Hepatocyte (in vitro differentiated cells): ENCODE measurements at places on chromosomes 7 and 10.

- H3K4me1 ChIP-seq, result no peaks in the 10 kb centered on the region
- no peak overlapping the region for H3K27ac ChIP-seq
- H3K36me3 ChIP-seq, result no peaks in the 10 kb centered on the region
- no peaks in the 10 kb centered on the region for H3K27me3 ChIP-seq
- no peak overlapping the region for H3K4me3 ChIP-seq
Measured at GRCh38 chr7:96663871-96664445, 45.7 kb downstream of the SEM1 start.

GRCh38 chr7:74051629-74052410 lies 23.8 kb downstream of the ELN start:
- peak; percentile 63 for DNase-seq
- no peaks in the 10 kb centered on the region for H3K36me3 ChIP-seq
- H3K4me3 ChIP-seq, result no peak overlapping the region

DNA sequence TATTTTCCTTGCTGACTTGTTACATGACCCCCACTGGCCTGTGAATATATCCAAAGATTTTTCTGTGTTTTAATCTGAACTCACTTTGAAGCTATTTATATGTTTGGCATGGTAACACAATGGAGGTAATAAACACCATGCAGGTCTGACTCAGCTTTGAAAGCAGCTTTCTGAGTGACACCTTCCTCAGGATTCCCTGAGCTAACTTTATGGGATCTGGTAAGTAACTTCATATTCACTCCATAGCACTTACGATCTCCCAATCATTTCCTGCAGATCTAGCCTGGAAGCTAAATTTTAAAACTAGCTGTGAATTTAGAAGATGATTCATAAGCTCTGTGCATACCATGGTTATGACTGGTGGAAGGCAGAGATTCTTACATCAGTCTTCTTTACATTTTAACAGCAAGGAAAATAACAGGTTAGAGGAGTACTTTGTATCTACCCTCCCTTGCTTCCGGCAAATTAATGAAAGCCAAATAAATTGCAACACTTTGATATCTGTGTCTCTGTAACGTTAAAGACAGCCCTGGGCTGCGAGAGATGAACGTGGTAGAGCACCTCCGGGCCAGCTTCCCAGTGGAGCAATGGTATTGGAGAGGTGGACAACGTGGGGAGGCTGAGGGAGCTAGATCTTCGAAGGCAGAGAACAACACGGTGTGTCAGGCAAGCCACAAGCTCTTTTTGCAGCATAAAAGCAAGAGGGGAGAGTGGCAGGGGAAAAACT lies 170.2 kb upstream of the KLF14 start:
- no peaks in the 10 kb centered on the region for H3K36me3 ChIP-seq
- no peak overlapping the region for H3K4me3 ChIP-seq
- no peaks in the 10 kb centered on the region for H3K27me3 ChIP-seq
- peak overlapping the region; percentile 88 for H3K27ac ChIP-seq
- H3K4me1 ChIP-seq, result peaks cover 25% of the 10 kb centered on the region
- DNase-seq, result peak; percentile 70

DNA sequence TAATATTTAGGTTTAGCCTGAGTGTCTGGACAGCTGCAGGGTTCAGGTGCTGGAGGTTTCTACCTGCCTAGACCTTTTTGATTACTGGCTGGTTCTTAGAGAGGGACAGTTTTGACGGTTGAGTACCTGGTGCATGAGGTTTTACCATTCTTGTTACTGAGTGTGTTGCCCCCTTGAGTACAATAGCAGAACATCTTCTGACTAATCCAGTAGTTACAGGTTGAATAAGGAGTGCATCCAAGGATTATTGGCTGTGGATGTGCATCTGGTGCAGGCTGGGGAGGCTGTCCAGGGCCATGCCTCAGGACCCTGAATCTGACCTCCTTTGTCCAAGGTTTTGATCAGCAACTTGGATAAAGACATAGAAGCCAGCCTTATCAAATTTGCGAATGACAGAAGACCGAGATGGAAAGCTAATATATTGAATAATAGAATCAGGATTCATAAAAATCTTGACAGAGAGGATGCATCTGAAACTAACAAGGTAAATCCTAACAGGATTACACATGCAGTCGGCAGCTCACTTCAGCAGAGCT lies 23.1 kb downstream of the PLPP4 start:
- DNase-seq, result no peak
- H3K4me1 ChIP-seq, result no peaks in the 10 kb centered on the region
- no peaks in the 10 kb centered on the region for H3K36me3 ChIP-seq
- no peaks in the 10 kb centered on the region for H3K27me3 ChIP-seq
- H3K27ac ChIP-seq, result no peak overlapping the region
- H3K4me3 ChIP-seq, result no peak overlapping the region

DNA sequence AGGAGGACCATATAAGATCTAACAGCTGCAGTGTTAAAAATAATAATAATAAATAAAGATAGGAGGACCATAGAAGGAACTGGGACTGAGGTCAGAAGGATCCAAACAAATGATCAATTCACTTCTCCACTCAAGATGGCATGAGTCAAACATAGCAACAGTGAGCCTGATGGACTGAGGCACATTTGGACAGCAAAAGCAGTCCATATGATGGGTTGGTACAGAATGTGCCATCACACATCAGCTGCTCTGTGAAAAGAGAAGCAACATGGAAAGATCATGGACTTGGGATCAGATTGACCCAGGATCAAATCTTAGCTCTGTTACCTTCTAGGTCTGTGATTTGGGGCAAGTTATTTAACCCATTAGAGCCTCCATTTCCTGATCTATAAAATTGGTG lies 188.9 kb upstream of the KMT2E start:
- no peak for DNase-seq
- no peak overlapping the region for H3K4me3 ChIP-seq
- no peaks in the 10 kb centered on the region for H3K36me3 ChIP-seq
- no peaks in the 10 kb centered on the region for H3K4me1 ChIP-seq
- H3K27me3 ChIP-seq, result no peaks in the 10 kb centered on the region

DNA sequence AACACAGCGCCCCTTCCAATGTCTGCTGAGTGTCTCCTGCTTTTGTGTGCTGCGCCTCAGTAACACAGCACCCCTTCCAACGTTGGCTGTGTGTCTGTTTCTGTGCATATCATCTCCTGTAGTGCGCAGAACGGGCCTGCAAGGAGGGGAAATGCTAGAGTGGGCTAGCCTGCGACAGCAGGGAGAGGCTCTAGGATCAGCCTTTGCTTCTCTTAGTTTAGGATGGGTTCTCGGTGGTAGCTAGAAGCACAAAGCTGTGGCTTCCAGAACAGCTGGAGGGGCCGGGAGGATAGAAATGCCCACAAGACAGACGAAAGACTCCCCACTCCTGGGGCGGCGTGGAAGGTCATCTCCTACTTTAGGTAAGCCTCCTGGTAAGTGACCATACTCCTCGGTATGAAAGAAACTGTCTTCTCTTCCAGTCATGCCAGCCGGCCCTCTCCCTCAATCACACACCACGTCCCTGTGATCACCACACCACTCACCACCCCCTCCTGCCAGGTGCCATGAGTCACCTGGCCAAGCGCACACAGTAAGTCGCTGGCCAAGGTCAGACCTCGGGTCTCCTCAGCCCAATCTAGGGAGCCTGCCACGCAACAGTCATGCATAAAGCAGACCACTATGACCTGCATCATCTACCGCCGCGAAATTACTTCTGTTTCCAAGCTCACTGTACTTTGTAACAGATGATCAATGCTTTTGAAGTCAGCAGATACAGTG lies 4.8 kb downstream of the PITRM1 start:
- no peaks in the 10 kb centered on the region for H3K27me3 ChIP-seq
- H3K36me3 ChIP-seq, result no peaks in the 10 kb centered on the region
- no peak overlapping the region for H3K27ac ChIP-seq
- no peak for DNase-seq

DNA sequence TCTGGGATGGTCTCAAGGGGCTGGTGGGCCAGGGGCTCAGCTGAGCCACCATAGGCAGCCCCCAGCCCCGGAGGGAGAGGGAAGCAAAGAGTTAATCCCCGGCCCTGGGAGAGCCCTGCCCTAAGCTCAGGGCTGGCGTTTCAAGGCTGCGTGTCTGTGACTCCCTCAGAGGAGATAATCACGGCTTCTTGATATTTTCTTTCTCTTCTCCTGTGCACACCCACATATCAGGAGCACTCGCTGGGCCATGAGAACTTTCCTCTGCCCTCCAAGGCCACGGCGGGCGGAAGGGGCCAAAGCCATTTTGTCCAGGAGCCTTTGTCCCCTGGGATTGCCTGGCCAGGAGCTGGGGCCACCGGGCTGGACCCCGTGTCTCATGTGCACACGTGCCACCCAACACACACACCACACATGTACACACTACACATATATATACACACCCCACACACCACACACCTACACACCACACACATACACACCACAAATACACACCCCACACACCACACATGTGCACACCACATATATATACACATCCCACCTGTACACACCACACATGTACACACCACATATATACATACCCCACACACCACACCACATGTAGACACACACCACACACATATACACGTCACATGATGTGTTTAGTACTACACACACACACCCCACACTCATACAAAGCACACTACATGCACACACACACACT lies 16.9 kb downstream of the VENTX start:
- no peak overlapping the region for H3K27ac ChIP-seq
- H3K4me1 ChIP-seq, result peaks cover 10% of the 10 kb centered on the region
- no peaks in the 10 kb centered on the region for H3K36me3 ChIP-seq
- H3K4me3 ChIP-seq, result no peak overlapping the region

GRCh38 chr7:1054861-1055450 lies 10.6 kb downstream of the GPR146 start:
- peak; percentile 50 for DNase-seq
- peaks cover 5% of the 10 kb centered on the region for H3K4me1 ChIP-seq

DNA sequence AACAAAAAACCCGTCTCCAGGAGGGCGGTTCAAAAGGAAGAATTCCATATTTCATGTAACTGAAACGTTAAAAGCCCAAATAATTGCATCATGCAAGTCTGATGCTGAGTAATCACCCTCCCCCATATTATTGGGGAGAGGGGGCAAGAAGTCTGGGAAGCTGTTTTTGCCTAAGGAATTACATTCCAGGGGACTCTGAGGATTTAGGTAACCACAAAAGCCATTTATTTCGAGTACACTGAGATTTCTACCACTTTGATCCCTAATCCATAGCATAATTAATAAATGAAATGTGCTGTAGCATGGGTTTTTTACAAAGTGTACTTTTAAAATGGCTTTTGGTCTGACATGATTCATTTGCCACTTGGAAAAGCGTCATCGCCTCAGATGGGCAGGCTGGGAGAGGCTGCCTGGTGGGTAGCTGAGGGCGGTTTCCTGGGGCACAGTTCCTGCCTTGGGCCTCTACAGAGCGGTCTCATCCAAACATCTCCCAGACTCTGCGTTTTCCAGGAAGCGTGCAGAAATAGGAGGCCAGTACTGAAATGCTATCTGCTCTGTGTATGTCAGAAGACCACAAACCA lies 106.5 kb downstream of the TCF7L2 start:
- peak overlapping the region; percentile 90 for H3K27ac ChIP-seq
- peak; percentile 41 for DNase-seq
- no peaks in the 10 kb centered on the region for H3K36me3 ChIP-seq
- H3K4me1 ChIP-seq, result peaks cover 56% of the 10 kb centered on the region
- H3K27me3 ChIP-seq, result no peaks in the 10 kb centered on the region

- no peaks in the 10 kb centered on the region for H3K36me3 ChIP-seq
- DNase-seq, result no peak
- peaks cover 26% of the 10 kb centered on the region for H3K27me3 ChIP-seq
Measured at GRCh38 chr10:43234471-43235041, 32.3 kb downstream of the RASGEF1A start.

DNA sequence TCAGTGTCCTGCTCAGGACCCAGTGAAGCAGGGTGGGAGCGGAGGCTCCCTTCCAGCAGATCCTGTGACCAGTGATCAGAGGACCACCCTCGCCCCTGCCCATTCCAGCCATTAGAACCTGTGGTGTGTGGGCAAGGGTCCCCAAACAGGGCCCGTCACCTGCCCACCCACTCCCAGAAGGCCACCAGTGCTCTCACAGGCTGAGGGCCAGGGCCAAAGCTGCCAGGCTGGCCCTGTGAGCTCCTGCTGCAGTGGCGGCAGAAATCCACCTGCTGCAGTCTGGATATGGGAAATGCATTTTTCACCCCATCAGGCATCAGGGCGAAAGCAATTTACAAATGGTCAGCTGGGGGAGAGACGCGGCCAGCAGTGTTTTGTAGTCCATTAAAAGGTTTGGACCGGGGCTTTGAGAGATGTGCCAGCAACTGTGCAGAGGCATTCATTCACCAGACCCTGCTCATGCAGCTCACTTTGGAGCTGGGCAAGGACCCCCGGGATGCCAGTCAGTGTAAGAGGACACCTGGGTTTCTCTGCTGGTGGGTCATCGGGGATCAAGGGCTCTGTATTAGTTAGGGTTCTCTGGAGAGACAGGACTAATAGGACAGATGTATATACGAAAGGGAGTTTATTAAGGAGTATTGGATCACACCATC lies 75.2 kb upstream of the PRLHR start:
- H3K4me3 ChIP-seq, result no peak overlapping the region
- H3K27ac ChIP-seq, result no peak overlapping the region
- no peaks in the 10 kb centered on the region for H3K27me3 ChIP-seq

- DNase-seq, result peak; percentile 32
- no peaks in the 10 kb centered on the region for H3K36me3 ChIP-seq
- no peak overlapping the region for H3K4me3 ChIP-seq
- H3K4me1 ChIP-seq, result peaks cover 14% of the 10 kb centered on the region
- H3K27me3 ChIP-seq, result peaks cover 3% of the 10 kb centered on the region
Measured at GRCh38 chr10:114246679-114247305, 7.7 kb downstream of the VWA2 start.
